Astrocyte of the hippocampus (primary cell): ENCODE measurements at places on chromosomes 6 and 20.

- no peak for DNase-seq
Observed at GRCh38 chr20:18299364-18299763, 11.0 kb downstream of the ZNF133 start.

GRCh38 chr20:61662968-61663331 lies 402.7 kb downstream of the TAF4 start:
- no peak for DNase-seq

GRCh38 chr6:26476896-26477295 lies 19.1 kb downstream of the BTN2A1 start:
- no peak for DNase-seq

DNA sequence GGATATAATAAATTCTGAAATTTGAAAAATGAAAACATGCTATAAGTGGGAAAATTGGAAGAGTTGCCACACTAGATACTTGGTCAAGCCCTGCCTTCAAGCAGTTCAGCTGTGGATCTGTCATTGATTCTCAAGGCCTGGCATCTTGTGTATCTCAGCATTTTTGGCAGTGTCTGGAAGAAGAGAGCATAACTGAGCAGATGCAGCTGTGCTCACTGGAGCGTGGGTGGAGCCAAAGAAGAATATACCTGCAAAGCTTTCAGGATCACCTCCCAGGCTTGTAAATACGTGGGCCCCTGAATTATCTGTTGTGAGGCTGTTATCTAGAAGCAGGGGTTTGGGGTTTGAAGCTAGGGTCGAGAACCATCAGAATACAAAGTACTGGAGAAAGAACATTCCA lies 31.3 kb upstream of the CHD6 start:
- no peak for DNase-seq

DNA sequence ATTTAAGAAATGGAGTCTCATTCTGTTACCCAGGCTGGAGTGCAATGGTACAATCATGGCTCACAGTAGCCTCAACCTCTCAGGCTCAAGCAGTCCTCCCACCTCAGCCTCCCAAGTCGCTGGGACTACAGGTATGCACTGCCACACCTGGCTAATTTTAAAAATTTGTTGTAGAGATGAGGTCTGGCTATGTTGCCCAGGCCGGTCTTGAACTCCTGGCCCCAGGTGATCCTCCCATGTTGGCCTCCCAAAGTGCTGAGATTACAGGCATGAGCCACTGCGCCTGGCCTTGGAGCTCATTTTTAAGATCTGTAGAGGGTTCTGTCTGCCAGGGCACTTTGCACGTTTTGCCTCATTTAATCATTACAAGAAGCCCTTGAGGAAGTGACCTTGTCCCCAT lies 17.5 kb downstream of the ZC3H12D start:
- no peak for DNase-seq

- DNase-seq, result peak; percentile 90
Observed at GRCh38 chr20:36493801-36494114, 47.6 kb upstream of the MYL9 start.

DNA sequence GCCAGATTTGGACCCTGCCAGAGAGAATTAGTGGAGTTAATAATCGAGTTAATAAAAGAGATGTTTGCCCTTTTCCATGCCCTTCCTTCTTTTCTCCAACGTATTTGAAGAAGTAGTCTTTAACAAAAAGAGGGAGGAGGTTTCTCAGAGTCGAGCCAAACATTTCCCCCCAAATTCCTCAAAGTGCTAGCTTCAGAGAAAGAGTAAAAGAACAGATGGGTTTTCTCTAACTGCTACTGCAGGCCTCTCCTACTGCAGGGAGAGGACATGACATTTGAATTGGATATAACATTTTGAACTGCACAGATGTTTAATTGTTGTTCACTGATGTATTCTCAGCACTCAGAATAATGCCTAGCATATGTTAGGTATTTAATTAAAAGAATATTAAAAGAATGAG lies 25.5 kb downstream of the RWDD2A start:
- no peak for DNase-seq
